NCI-H774 (cell line): ENCODE measurements at places on chromosomes 13 and 19.

DNA sequence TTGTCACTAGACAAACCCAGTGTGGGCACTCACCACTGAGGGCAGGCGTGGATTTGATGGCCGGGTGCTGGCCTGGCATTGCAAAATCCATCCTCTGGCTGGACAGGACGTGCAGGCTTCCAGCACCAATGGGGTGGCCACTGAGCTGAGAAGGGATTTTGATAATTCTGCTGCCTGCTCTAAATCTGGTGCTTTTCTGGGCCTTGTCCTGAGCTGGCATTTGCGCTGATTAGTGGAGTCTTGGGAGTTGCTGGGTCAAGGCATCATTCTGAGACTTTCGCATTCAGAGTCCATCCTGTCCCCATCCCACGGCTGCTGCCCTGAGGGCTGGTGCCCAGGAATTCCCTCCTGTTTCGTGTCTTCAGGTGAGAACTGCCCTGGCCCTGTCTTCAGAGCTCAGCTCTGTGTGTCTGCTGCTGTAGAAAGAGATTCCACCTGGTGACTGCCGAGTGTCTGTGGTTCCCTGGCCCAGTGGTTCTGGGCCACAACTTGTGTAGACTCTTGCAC lies 65.9 kb upstream of the MCF2L start:
- no peak for DNase-seq

DNA sequence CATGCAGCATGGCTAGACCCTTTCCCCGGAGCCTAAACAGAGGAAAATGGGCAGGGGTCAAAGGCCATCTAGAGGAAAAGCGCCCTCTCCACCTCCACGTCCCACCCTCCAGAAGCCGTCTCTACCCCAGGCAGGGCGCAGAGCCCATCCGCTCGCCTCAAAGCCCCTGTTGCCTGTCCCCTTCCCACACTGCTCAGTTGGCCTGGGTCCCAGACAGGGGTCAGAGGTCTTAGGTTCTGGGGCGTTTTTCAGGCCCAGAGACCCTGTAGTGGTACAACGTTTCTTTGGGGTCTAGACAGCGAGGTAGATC lies 285 bp downstream of the TMEM143 start:
- no peak for DNase-seq

DNA sequence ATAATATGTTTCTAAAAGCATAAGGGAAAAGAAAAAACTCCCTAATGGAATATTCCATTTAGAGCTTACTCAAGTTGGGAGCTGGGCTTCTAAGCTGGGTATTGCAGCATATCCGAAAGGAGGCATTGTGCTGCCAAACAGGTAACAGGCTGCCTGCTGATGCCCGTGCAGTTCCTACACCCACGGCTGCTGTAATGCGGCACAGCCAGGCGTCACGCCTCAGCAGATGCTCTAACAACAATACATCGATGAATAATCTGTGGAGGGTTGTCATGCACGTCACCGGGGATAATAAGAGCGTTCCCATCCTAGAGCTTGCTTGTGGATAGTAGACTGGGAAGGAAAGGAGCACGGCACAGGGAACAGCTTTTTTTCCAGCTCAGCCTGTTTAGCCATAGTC lies 1582.1 kb upstream of the SLC10A2 start:
- DNase-seq: no peak

DNA sequence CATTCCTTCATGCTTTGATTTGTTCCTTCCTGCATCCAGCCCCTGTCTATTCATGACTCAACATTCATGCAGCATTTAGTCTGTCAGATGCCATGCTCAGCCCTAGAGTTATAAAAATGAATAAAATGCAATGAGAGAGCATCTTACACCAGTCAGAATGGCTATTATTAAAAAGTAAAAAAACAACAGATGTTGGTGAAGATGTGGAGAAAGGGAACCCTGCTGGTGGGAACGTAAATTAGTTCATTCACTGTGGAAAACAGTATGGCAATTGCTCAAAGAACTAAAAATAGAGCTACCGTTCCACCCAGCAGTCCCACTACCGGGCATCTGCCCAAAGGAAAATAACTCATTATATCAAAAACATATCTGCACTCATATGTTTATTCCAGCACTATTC lies 70.0 kb upstream of the GTF3A start:
- DNase-seq: no peak

- no peak for DNase-seq
These were observed 354.4 kb downstream of the KCNRG start for GRCh38 chr13:50369646-50370045.

GRCh38 chr13:20337884-20338551 lies 105.9 kb upstream of the GJB6 start:
- DNase-seq: no peak

DNA sequence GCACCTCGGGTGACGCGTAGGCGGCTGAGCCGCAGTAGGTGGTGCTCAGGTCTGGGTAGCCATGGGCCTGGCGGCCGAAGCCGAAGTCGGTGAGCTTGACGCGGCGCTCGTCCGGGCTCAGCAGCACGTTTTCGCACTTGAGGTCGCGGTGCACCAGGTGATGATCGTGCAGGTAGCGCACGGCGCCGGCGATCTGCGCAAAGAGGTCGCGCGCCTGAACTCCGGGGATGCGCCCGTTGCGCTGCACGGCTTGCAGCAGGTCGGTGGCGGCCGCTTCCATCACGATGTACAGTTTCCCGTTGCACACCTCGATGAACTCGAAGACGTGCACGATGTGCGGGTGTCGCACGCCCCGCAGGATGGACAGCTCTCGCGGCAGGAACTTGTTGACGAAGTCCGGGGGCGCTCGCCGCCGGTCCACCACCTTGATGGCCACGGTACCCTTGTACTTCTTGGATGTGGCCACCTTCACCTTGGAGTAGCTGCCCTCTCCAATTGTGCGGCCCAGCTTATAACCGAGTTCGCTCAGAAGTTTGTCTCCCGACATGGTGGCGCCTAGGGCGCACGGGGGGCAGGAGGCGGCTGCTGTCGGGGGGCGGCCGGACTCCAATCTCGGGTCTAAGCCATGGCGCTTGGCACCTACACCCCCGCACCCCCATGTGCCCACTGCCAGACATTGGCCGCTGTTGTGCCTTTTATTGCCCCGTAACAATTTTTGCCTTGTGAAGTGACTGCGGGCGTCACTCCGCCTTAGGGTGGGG lies at the start of gene TSSK6:
Gene TSSK6 (minus strand): TSS at position 668 of the 761 bp plus-strand sequence. CDS start 121 bp downstream, at position 547.
- no peak for DNase-seq
